Naive thymus-derived CD4-positive, alpha-beta T cell (primary cell): ENCODE measurements at places on chromosomes 6 and 20. TPM values are rescaled to one million over a fixed set of nuclear protein-coding genes. Genes with fewer than 3 reads are reported as not detected.

GRCh38 chr6:146433881-146434731 lies 109.5 kb upstream of the RAB32 start:
- no peaks in the 10 kb centered on the region for H3K36me3 ChIP-seq
- no peaks in the 10 kb centered on the region for H3K27me3 ChIP-seq
- no peak for DNase-seq
- H3K4me3 ChIP-seq = no peak overlapping the region
- H3K27ac ChIP-seq = no peak overlapping the region

DNA sequence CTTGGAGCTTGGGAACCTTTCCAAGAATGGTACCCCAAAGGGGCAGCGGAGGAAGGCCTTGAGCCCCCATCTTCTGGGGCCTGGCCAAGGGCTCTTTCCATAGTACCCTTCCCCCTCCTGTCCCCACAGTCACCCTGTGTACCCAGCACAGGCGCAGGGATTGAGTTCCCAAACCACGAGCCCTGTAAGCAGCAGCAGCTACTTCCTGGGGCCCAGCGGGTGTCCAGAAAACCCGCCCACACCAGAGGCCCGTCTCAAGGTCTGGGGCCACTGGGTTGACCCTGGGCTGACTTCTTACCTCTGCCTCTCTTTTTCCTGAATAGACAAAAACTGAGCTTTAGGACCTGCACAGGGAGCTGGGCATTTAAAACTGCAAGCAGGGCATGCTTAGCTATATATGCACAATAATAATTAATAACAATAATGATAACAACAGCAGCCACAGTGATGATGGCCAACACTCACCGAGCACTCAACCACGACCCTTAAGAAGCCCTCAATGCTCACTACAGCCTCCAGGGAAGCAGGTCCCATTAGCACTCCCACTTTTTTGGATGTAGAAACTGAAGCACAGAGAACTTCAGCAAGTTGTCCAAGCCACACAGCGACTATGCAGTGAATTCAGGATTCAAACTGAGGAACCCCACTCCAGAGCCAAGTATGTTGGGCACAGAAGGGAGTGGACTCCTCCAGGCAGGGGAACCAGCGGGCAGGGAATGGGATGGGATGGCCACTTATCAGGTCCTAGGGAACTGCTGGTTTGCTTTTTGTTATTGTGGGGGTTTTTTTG lies 14.5 kb downstream of the NOL4L start:
- H3K27me3 ChIP-seq = no peaks in the 10 kb centered on the region
- no peak for DNase-seq
- H3K36me3 ChIP-seq = peaks cover 1% of the 10 kb centered on the region
- no peak overlapping the region for H3K4me3 ChIP-seq

GRCh38 chr6:152135755-152136448 lies 328.4 kb downstream of the ESR1 start:
- peaks cover 94% of the 10 kb centered on the region for H3K36me3 ChIP-seq
- H3K4me3 ChIP-seq = no peak overlapping the region
- H3K27me3 ChIP-seq = no peaks in the 10 kb centered on the region
- no peak for DNase-seq
- no peaks in the 10 kb centered on the region for H3K4me1 ChIP-seq

- no peak overlapping the region for H3K27ac ChIP-seq
- H3K4me1 ChIP-seq = no peaks in the 10 kb centered on the region
- no peaks in the 10 kb centered on the region for H3K27me3 ChIP-seq
- H3K36me3 ChIP-seq = no peaks in the 10 kb centered on the region
- DNase-seq = no peak
Observed at GRCh38 chr6:160198606-160199211, 59.9 kb downstream of the SLC22A2 start.

GRCh38 chr6:127716465-127716864 lies 139.5 kb downstream of the C6orf58 start:
- no peaks in the 10 kb centered on the region for H3K27me3 ChIP-seq
- no peak overlapping the region for H3K27ac ChIP-seq
- no peak overlapping the region for H3K4me3 ChIP-seq
- peaks cover 10% of the 10 kb centered on the region for H3K36me3 ChIP-seq
- no peak for DNase-seq

DNA sequence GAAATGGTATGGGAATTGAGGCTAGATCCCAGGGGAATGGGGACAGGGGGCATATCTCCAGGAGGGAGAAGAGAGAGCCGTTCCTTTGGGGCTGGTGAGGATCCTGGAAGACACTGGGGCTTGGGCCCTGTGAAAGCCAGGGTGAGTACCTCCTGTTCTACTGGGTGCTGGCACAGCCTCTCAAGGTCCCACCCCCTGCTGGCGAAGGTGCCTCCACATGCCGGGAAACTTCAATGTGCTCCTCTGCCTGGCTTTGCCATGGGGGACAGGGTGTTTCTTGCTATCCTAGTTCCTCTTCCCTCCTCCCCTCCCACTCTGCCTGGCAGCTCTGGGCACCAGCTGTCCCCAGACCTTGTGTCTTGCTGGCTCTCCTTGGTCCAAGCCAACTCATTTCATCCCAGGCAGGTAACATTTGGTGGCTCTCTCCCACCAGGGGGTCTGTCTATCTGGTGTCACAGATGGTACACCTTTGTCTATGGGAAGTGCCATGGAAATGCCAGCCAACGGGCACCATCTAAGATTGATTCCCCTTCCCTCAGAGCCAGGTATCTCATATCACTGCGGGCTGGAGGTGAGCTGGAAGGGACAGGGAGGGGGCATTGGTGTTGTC lies 56.8 kb downstream of the MDGA1 start:
- no peak overlapping the region for H3K27ac ChIP-seq
- peaks cover 32% of the 10 kb centered on the region for H3K4me1 ChIP-seq
- DNase-seq = no peak
- H3K36me3 ChIP-seq = no peaks in the 10 kb centered on the region

DNA sequence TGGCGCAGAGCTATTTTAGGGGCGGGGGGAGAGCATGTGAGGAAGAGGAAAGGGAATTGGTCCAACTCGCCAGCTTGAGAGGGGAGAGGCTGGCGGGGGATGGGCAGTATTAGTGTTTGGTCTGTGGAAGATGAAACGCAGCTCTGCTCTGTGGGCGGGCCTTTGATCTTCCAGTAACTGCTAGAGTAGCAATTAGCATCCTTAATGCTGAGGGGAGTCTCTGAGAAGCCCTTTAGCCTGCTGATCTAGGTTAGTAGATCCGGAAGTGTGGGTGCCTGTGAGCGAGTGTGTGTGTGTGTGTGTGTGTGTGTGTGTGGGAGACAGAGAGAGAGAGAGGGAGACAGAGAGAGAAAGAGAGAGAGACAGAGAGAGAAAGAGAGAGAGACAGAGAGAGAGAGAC lies 117.2 kb upstream of the BACH2 start:
- peaks cover 16% of the 10 kb centered on the region for H3K4me1 ChIP-seq
- H3K4me3 ChIP-seq = peak overlapping the region; percentile 40
- no peaks in the 10 kb centered on the region for H3K36me3 ChIP-seq
- no peak overlapping the region for H3K27ac ChIP-seq
- H3K27me3 ChIP-seq = no peaks in the 10 kb centered on the region

- DNase-seq = no peak
- H3K36me3 ChIP-seq = no peaks in the 10 kb centered on the region
- H3K27me3 ChIP-seq = no peaks in the 10 kb centered on the region
- no peaks in the 10 kb centered on the region for H3K4me1 ChIP-seq
- H3K27ac ChIP-seq = no peak overlapping the region
- no peak overlapping the region for H3K4me3 ChIP-seq
Observed at GRCh38 chr6:115969930-115970273, 90.8 kb downstream of the FRK start.

- H3K4me3 ChIP-seq = no peak overlapping the region
- no peak for DNase-seq
- no peaks in the 10 kb centered on the region for H3K36me3 ChIP-seq
- no peak overlapping the region for H3K27ac ChIP-seq
Observed at GRCh38 chr20:8646716-8647115, 422.2 kb upstream of the PLCB4 start.

DNA sequence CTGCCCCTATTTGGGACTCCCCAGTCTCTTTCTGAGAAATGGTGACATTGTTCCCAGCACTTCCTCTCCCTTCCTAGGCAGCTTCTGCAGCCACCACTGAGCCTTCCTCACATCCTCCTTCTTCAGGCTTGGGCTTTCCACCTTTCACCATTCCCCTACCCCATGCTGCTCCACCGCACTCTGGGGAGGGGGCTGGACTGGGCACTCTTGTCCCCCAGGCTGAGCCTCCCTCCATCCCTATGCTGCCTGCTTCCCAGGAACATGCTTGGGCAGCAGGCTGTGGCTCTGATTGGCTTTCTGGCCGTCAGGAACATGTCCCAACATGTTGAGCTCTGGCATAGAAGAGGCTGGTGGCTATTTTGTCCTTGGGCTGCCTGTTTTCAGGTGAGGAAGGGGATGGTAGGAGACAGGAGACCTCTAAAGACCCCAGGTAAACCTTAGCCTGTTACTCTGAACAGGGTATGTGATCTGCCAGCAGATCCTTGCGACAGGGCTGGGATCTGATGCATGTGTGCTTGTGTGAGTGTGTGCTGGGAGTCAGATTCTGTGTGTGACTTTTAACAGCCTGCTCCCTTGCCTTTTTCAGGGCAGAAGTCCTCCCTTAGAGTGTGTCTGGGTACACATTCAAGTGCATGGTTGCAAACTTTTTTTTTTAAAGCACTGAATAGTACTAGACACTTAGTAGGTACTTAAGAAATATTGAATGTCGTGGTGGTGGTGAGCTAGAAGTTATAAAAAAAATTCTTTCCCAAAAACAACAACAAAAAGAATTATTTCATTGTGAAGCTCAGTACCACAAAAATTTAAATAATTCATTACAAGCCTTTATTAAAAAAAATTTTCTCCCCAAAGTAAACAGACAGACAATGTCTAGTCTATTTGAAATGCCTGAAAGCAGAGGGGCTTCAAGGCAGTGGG lies 2.1 kb upstream of the CDKN1A start:
- H3K27me3 ChIP-seq = no peaks in the 10 kb centered on the region
- no peak for DNase-seq
- H3K4me1 ChIP-seq = peaks cover 6% of the 10 kb centered on the region
- no peak overlapping the region for H3K4me3 ChIP-seq

GRCh38 chr6:53694810-53695394 lies 29.3 kb upstream of the KLHL31 start:
- no peak overlapping the region for H3K27ac ChIP-seq
- H3K27me3 ChIP-seq = no peaks in the 10 kb centered on the region
- DNase-seq = no peak
- no peaks in the 10 kb centered on the region for H3K4me1 ChIP-seq
- H3K4me3 ChIP-seq = no peak overlapping the region
- H3K36me3 ChIP-seq = no peaks in the 10 kb centered on the region

GRCh38 chr6:40855168-40855880 lies 183.7 kb downstream of the UNC5CL start:
- DNase-seq = no peak

GRCh38 chr6:135876058-135876457 lies 24.6 kb downstream of the PDE7B start:
- H3K4me3 ChIP-seq = no peak overlapping the region
- peaks cover 12% of the 10 kb centered on the region for H3K4me1 ChIP-seq
- H3K36me3 ChIP-seq = no peaks in the 10 kb centered on the region
- DNase-seq = peak; percentile 38
- no peak overlapping the region for H3K27ac ChIP-seq

The MSH5 gene
- 48.0 and 52.2 TPM in 2 replicates for total RNA-seq

The SIM1 gene
- not detected for total RNA-seq

The RNF144B gene
- total RNA-seq = 7.1 TPM

The ZSCAN31 gene
- total RNA-seq = 2.4 TPM

The F13A1 gene
- not detected in 2 replicates for total RNA-seq

The SIRPG gene
- total RNA-seq = 45.7 TPM

The MYB gene
- 14.2 TPM for total RNA-seq
